T-helper 22 cell (primary cell): ENCODE measurements at places on chromosomes 6 and 20.

DNA sequence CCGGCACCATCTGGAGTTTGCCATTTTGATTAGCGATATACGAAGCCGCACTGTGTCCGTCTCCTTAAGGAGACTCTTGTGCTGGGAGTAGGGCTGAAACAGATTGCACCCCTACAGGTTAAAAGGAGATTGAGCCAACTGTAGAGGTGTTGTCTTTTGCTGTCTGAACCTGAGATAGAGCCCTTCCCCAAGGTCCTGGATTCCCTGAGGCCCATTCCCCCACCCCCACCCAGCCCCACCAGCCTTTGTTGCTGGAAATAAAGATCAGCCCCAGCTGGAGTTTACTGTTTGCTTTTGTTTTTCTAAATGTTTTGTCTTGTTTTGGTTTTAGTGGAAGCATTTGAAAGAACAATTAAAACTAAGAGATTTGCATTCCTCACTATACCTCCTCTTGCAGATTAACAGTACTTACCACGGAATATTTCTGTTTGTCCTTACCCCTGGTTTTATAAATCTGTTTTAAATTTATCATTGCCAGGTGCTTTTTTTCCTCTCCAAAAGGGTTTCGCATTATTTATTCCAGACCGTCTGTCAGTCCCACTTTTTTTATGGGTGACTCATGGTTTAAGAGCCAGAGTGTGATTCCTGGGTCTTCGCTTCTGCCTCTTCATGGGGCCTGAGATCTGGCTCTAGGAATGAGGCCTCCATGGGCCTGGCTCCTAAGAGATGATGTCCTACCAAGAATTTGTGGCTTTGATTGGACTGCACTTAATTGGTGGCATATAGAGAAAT lies 169.2 kb downstream of the DTNBP1 start:
- no peak for DNase-seq

GRCh38 chr6:30160785-30161531 lies at the start of gene TRIM10:
Gene TRIM10, minus strand, starts transcription at chr6:30161211. Its CDS starts 353 bp downstream, at chr6:30160858.
- no peak for DNase-seq

DNA sequence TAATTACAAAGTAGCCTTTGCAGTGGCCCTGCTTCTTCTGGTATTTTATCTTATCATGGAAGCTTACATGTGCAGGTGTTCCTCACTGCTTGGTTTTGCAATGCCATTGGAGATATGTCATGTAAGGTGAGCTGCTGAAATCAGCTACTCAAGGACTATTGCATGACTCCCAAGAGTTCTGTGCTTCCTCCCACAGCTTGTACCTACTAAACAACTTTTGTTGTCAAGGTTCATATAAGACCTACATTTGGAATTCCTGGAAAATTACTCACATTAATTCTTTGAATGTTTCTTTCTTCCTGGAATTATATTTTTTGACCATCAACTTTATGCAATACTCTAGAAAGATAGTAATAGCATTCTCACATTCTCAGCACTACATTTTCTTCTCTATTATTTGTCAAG lies 427.5 kb upstream of the HSF2 start:
- DNase-seq = no peak

GRCh38 chr6:22789315-22789714 lies 219.9 kb downstream of the HDGFL1 start:
- no peak for DNase-seq

GRCh38 chr20:49558826-49559225 lies 9.1 kb downstream of the PTGIS start:
- no peak for DNase-seq

DNA sequence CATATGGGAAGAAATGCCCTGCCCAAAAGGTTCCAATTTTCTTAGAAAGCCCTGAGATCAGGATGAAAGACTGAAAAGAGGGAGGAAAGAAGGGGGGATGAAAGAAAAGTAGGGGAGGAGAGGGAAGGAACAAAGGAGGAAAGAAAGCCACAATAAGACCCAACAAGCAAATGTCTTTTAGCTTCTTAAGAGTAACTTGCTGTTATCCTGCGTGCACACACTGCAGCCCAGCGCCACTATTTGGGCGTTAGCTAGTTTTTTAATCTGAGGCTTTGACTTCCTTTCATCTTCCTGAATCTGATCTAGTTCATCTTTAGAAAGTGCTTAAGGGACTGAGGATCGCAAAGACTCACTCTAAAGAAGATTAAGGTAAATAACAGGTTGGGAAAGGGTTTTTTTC lies 77.4 kb upstream of the HDDC2 start:
- DNase-seq = no peak

- no peak for DNase-seq
Measured at GRCh38 chr6:105220186-105220585, 40.4 kb upstream of the POPDC3 start.

DNA sequence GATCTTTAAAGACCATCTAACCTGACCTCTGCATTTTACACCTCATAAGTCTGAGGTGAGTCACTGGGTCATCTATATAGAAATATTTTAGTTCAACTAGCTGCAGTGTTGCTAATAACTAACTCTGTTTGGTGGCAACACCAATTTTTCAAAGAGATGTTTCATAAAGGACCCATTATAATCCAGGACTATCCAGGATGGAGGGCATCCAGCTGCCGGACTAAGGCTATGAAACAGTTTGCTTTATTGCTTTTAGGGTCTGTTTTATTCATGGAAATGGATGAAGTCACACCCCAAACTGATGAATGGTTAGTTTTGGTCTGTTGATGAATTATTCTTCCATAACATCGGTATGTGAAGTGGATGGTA lies 204.2 kb upstream of the GMDS start:
- DNase-seq = no peak

DNA sequence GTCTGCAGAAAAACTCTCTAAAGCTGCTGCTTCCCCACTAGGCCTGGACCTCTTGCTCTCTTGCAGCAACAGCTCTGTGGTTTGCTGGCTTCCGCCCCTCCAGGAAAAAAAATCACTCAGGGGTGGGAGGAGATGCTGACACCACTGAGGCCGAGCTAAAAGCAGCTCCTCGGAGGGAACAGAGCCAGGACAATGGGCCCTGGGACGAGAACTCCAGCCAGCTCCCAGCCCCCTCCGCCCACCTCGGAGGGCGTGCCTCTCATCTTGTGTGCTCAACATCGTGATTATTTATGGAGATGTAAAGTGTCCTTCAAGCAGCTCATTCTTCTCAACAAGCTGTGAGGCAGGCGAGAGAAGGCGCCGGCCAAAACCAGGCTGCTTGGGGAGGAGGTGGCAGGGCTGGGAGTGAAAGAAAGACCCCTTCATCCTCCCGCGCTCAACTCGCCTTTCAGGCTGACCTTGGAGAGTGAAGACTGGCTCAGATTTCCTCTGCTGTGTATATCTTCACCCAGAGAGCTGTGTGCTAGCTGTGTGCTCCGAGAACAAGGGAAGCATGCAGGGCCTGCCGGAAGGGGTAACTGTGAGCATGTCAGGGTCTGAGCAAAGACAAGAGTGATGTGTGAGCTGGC lies 53.5 kb upstream of the LRFN2 start:
- DNase-seq = no peak

DNA sequence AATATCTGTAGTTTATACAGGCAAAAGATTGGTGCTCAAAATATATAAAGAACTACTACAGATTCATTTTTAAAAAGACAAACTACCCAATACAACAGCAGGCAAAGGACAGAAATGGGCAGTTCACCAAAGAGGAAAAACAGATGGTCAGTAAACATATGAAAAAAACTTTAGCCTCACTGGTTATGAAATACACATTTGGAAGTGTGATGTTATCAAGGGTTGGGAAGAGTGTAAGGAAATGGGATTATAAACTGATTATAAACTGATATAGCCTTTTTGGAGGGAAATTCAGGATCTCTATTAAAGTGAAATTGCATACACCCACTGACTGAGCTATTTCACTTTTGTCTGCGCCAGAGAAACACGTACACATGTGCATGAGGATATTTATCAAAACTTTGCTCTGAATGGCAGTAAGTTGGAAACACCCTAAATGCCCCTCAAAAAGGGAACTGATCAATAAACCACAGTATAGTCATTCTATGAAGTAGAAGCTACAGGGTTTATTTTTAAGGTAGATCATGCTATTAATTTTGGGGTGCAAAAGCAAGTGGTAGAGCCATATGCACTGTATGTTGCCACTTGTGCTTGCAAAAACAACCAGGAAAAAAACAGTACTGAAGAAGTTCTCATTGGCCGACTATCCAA lies 32.2 kb upstream of the ARFGEF2 start:
- no peak for DNase-seq

GRCh38 chr6:110590821-110591351 lies 114.5 kb upstream of the SLC22A16 start:
- DNase-seq = no peak

DNA sequence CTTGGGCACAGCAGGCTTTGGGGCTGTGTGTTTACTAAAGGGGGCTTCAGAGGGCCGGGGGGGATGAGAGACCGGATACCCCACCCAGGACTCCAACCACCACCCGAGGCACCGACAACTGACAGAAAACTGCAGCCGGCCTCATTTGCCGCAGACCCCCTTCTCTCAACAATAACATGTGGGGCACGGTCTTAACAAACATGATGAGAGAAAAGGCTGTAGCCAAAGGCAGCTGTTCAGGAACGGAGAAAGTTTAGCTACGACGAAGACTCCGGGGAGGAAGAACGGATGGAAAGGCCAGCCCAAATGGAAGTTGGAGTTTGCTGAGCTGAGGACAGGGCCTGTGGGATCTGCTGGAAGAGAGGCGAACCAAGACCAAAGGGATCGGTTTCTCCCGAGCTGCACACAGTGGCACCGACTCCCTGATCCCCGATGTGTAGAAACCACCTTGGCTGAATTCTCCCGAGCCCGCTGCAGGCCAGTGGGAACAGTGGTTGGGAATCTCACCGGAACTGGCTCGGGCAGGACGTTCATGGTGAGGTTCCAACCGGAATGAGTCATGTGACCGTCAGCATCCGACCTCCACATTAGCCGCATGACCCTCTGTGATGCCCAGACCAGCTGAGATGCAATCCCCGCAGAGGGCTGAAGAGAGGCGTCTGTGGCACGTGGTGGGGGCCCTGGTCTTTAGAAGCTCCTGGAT lies 359.3 kb downstream of the TAF4 start:
- DNase-seq = no peak

DNA sequence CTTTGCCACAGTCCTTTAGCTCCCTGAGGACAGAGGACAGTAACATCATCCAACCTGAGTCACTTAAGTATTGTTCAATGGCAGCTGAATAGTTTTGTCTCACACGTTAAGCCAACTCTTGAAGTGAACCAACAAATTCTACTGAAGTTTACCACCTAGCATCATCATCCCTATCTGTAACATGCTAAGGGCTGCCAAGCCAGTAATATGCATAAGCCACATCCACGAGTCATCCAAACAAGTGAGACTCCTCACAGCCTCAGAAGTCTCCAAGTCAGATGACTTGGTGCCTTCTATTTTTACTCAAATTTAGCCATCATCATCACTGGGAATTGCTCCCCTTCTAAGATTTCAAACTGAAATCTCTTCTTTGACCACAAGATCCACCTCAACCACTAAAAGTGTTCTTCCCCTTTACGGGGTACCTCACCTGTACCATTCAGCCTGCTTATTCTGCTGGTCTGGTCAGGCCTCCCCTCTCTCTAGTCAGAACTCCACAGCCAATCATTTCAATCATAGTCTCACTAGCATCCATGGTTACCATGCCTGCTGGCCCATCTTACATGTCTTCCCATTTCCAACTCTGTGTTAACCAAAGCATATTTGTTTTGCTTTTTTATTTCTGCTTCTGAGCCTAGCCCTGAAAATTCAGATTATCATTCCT lies 73.7 kb downstream of the DTNBP1 start:
- no peak for DNase-seq

GRCh38 chr6:87945181-87945580 lies 102.5 kb upstream of the SPACA1 start:
- DNase-seq = no peak

DNA sequence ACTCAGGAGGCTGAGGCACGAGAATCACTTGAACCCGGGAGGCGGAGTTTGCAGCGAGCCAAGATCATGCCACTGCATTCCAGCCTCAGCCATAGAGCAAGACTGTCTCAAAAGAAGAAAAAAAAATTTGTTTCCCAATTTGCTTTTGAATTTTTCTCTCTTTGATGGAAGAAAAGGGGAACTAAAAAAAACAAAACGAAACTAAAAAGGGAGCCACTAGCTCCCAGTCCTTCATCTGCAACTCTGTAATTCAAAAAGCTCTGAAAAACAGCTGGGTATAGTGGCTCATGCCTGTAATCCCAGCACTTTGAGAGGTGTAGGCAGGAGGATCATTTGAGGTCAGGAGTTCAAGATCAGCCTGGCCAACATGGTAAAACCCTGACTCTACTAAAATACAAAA lies 9.5 kb downstream of the OVOL2 start:
- DNase-seq = no peak

- DNase-seq = no peak
Measured at GRCh38 chr20:11140359-11140758, 466.6 kb upstream of the JAG1 start.

GRCh38 chr6:130980310-130981032 lies 82.6 kb downstream of the EPB41L2 start:
- no peak for DNase-seq

GRCh38 chr6:151679941-151680340 lies 127.5 kb upstream of the ESR1 start:
- no peak for DNase-seq

GRCh38 chr6:42113936-42114636 lies 28.3 kb downstream of the C6orf132 start:
- no peak for DNase-seq

- no peak for DNase-seq
Measured at GRCh38 chr6:95572098-95572497, 5.2 kb upstream of the MANEA start.

DNA sequence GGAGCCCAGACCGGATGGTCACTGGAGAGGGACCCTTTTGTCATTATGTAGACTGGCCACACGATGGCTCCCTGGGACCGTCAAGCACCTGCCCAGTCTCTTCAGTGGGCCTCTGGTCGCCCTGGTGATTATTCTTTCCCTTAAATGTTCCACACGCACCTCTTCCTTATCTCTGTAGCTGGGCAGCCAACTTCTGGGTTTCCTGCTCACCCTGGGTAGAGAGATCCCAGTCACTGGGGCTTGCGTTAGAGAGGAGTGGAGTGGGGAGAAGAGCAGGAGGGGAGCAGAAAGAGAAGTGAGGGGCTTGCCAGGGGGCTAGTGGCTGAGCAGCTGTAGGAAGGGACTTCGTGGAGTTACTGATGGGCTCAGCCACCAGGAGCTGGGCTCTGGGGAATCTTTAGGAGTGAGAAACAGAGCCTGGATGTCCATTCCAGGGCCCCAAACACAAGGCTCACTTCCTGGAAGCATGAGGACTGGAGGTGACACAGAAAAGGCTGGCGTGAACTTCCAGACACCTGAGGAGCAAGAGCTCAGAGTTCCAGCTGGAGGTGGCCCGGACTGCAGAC lies 150.1 kb downstream of the DHX35 start:
- no peak for DNase-seq

- no peak for DNase-seq
Measured at GRCh38 chr6:164911151-164911550, 398.3 kb downstream of the C6orf118 start.

- no peak for DNase-seq
Measured at GRCh38 chr20:63149531-63150192, 66.3 kb downstream of the YTHDF1 start.

DNA sequence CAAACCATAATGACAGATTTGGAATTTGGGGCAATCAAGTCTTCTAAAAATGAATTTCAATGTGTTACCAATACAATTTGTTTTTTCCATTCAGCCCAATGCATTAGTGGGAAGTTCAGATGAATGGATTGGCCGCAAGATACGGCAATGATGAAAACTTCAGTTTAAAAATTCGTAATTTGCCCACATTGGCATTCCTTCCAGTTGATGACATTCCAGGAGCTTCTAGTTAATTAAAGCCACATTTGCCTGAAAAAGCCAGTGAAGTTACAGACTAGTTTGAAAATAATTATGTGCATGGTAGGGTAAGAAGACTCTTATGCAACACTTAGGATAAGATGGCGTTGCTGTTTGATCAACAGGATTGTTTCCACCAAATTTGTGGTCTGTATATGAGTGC lies 46.2 kb downstream of the NHLRC1 start:
- no peak for DNase-seq

GRCh38 chr20:47490795-47491194 lies 10.9 kb upstream of the NCOA3 start:
- no peak for DNase-seq
